ENCODE measurements at places on chromosomes 5 and 9. TPM values are rescaled to one million over a fixed set of nuclear protein-coding genes. Genes with fewer than 3 reads are reported as not detected.

- DNase-seq: peak; percentile 16
These were observed 214.2 kb upstream of the ZNF462 start for GRCh38 chr9:106648799-106649198.

DNA sequence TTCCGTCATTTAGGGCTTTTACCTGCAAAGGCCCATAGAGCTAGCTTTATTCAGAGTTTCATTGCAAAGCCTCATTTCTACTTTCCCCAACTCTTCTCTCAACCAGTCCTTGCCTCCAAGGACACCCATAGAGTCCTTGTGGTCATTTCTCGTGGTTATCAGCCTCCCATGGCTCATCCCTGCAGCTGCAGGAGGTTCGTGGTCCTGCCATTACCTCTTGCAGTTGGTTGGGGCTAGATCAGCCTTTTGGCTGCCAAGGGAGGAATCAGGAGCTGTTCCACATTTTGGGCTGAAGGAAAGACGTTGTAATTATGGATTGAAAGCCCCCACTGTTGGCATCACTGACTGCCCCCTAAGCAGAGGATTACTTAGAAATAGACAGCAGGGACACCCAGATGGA, 231.0 kb downstream of the MAN2A1 start:
- no peak for DNase-seq

DNA sequence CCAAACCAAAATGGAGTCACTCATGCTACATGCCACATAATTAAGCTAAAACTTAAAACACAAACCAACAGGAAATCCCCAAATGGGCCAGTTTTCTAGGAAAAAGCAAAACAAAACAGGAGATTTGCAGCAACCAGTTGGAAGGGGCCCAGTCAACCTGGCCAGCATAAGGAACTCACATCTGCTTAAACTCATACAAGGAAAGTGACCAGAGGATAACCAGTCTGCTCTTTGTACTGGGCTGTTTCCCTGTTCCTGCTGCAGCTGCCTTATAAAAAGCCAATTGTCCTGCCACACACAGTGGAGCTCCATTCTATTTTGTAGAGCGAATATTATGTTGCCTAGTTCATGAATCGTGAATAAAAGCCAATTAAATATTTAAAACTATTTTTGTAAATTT, 29.5 kb upstream of the PTPDC1 start:
- no peak for DNase-seq

DNA sequence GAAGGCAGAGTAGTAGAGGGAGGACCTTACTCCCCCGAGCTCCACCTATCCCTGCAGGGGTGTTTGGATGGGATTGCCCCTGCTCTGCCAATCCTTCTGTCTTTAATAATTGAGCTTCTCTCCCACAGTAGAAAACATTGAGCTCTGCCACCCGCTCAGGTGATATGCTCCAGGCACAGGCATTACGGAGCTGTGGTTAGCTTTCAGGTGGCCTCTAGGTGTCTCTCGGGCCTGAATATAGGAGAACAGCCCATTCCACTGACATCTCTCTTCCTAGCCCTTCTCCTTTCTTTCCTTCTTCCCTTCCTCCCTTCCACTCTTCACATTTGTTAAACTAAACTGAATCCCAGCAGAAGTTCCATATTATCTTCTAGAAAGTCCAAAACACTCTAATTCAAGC, 203.4 kb downstream of the SYK start:
- DNase-seq: peak; percentile 41

GRCh38 chr5:180241600-180241999, 32.6 kb upstream of the RASGEF1C start:
- no peak for DNase-seq

DNA sequence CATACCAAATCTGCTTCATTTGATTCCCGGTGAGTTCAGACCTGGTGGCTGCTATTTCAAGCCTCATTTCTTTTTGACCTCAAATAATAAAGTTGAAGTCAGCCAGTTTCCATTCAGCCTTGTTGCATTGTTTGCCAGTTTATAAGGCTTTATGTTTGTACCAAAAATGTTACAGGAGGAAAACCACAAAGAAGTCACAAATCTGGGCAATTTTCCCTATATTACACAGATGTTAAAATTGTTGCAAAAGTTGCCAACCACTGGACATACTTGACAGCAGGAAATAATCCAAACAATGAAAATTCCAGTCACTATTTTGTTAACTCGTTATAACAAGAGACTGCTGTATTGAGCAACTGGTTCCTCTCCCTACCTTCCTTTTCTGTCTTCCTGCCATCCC, 1325.0 kb upstream of the DMAC1 start:
- no peak for DNase-seq

DNA sequence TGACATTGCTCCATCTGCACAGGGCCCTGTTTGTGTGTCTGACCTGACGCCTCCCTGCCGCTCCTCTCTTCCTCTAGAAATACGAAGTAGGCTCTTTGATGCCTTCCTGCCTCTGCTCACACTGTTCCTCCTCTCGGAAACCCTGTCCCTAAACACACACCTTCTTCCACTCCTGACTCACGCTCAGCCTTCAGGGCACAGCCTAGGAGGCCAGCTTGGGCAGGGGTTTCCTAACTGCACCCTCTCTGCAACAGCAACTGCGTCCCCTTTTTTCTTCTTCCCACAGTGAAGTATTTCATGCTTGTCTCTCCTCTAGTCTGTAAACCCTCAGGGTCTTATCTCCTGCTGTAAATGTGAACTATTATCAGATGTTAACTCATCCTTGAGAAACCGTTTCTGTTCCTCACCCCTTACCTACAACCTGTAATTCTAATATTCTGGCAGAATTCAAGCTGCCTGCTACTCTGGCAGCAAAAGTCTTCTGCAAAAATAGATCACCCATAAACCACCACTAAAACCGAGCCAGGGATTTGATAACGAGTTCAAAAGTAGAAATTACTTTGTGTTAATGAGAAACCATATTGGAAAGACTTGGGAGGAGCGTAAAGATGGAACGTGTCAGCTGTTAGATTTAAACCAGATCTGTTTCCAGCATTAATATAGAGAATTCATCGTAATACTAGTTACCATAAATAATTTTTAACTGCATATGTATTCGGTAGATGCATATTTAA, 100.2 kb downstream of the DAPK1 start:
- no peak for DNase-seq

DNA sequence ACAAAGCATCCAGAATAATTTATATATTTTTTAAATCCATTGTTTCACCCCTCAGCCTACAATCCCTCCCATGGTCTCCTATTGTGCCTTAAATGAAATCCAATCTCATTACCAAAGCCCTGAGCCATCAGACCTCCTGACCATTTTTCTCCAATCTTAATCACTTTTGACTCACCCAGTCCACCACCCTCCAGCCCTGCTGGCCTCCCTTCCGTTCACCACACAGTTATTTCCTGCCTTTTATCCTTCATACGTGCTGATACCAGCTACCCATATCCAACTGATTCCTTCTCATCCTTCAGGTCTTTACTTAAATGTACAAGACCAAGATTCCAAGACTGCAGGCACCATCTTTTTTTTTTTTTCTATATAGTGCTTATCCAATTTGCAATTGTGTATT, 1026.7 kb upstream of the DMAC1 start:
- DNase-seq: no peak

DNA sequence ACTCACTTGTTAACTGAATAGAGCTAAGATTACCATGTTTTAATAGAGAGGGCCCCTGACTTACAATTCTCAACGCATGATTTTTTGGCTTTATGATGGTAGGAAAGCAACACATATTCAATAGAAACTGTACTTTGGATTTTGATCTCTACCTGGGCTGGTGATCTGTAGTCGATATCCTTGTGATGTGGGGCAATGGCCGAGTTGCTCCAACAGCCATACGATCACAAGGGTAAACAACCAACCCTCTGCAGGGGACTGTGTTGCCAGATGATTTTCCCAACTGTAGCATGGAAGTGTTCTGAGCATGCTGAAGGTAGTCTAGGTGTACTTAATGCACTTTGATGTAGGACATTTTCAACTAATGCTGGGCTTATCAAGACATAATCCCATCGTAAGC, 36.5 kb downstream of the NSUN2 start:
- no peak for DNase-seq

DNA sequence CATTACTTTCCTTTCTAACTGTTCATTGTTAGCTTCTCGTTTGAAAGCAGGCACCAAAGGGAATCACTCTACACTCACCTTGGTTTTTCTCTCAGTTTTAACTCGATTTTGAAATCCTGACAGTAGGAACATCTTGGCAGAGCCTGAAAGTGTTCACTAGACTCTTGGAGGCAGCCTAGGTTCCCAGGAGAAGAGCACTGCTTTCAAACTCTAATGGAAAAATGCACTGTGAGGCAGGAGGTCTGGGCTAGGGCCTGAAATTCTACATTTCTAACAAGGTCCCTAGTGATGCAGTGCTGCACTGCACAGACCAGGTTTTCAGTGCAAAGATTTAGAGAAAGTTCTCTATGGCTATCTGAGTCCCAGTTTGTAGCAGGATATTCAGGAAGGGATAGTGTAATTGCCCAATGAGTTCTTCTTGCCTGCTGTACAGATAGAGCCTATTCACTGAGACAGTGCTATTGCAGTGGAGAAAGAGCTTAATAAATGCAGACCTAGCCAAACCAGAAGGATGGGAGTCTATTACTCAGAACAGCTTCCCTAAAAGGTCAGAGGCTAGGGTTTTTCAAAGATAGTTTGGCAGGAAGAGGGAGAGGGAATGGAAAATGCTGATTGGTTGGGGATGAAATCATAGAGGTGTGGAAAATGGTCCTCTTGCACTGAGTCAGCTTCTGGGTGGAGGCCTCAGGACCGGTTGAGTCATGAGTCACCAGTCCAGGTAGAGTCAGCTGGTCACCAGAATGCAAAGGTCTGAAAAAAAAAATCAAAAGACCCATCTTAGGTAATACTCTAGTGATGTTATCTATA, 153.9 kb downstream of the GPBP1 start:
- no peak for DNase-seq

- no peak for DNase-seq
These were observed 72.2 kb upstream of the CDK20 start for GRCh38 chr9:88046542-88046941.

DNA sequence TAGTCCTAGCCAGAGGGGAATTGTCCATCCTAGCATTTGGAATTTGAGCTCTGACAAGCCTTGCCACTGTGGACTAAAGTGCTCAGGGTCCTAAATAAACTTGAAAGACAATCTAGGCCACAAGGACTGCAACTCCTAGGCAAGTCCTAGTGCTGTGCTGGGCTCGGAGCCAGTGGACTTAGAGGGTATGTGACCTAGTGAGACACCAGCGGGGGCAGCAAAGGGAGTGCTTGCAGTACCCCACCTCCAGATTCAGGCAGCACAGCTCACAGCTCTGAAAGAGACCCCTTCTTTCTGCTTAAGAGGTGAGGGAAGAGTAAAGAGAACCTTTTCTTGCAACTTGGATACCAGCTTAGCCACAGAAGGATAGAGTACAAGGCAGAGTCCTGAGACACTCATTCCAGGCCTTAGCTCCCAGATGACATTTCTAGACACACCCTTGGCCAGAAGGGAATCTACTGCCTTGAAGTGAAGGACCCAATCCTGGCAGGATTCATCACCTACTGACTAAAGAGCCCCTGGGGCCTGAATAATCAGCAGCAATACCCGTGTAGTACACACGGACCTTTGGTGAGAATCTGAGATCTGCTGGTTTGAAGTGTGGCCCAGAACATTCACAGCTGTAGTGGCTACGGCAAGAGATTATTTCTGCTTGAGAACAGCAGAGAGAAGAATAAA, 164.6 kb downstream of the CCDC171 start:
- no peak for DNase-seq

GRCh38 chr9:135339378-135339973, 140.1 kb upstream of the PPP1R26 start:
- peak; percentile 71 for DNase-seq

- DNase-seq: no peak
These were observed 64.9 kb upstream of the ELL2 start for GRCh38 chr5:96026406-96027041.

DNA sequence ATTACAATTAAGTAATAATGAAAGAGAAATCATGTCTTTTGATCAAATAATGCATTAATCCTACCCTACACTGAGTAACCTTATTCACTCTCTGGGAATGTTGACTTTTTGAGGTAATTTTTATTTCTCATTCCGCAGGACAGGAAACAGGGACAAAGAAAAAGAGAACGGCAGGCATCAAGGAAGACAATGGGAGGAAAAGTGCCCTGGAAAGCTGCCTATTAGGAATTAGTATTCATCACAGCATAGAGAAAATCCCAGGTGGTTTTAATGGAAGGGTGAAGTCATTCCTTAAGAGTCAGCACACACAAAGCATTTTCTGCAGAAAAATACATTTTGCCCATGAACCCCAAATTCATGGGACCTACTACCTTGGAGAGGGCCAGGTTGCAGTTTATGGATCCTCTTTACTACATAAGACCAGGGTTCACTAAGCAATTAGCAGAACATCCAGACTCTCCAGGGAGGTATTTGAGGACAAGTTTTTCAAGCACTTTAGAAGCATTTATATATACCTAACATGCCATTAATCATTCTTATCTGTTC, 9.4 kb downstream of the FSTL4 start:
- peak; percentile 28 for DNase-seq

- DNase-seq: peak; percentile 28
These were observed 510.9 kb downstream of the ZNF608 start for GRCh38 chr5:124235576-124235975.

- no peak for DNase-seq
These were observed 5.2 kb downstream of the HNRNPAB start for GRCh38 chr5:178209334-178210072.

- peak; percentile 66 for DNase-seq
These were observed 2.0 kb downstream of the PITX1 start for GRCh38 chr5:135031813-135032694.

DNA sequence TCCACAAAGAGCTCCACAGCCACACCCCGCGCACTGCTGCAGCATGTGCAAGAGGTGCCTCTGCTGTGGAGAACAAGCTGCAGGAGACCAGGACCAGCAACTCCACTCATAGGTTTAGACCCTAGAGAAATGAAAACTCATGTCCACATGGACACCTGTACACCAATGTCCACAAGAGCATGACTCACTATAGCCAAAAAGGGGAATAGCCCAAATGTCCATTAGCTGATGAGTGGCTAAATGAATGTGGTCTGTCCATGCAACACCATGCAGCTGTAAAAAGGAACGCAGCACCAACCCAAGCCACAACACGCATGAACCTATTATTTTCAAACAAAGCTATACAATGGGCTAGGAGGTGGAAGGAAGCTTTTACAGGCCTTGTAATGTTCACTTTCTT, 18.1 kb downstream of the DYNC2I2 start:
- no peak for DNase-seq

- DNase-seq: no peak
These were observed 606.0 kb downstream of the CDH9 start for GRCh38 chr5:26432386-26432785.

DNA sequence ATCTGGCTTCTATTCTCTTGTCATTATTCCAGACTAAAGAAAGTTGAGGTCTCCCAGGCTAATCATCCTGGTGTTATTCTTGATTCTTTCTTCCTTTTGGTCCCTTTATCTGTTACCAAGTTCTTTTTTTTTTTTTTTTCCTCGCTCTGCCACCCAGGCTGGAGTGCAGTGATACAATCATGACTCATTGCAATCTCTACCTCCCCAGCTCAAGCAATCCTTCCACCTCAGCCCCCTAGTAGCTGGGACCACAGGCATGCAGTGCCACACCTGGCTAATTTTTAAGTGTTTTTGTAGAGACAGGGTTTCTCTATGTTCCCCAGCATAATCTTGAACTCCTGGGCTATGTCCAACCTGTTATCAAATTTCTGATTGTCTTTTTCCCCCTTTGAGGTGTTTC, 126.6 kb upstream of the DHFR start:
- DNase-seq: no peak

The TMEM203 gene
- total RNA-seq: 59.1 TPM

The CER1 gene
- total RNA-seq: 1,033 TPM

The TMC1 gene
- not detected for total RNA-seq

The IRX4 gene
- total RNA-seq: 17.9 TPM

The PRSS3 gene
- not detected for total RNA-seq

The GFPT2 gene
- 125 TPM for total RNA-seq

The MOB3B gene
- 6.9 TPM for total RNA-seq

The WNK2 gene
- total RNA-seq: 13.3 TPM

The MZB1 gene
- not detected for total RNA-seq

The PGM5 gene
- 0.14 TPM for total RNA-seq
